ENCODE measurements at places on chromosomes 13 and 19.
A peak's percentile ranks its signal among the peaks of the same experiment; 100 is the strongest.

- no peak for DNase-seq
Observed at GRCh38 chr19:35895911-35896642, 4.3 kb downstream of the NFKBID start.

- DNase-seq: peak; percentile 37
Observed at GRCh38 chr13:32811297-32811800, 204.9 kb upstream of the KL start.

DNA sequence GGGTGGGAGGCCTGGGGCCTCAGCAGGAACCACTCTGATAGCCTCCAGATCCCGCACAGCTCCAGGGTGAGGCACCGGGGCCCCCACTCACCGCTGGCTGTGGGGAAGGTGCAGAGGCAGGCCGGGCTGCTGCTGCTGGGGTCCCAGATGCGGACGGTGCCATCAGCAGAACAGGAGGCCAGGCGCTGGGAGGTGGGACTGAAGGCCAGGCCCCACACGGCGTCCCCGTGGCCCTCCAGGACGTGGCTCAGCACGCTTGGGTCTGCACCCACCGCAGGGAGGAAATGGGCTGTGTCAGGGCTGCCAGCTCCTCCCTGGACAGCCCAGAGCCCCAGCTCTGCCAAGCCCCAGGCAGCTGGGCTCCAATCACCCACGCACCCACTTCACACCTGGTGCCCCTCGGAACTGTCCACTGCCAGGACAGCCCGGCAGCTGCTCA, 6.1 kb upstream of the PRKD2 start:
- DNase-seq: no peak

- DNase-seq: no peak
Observed at GRCh38 chr13:21777166-21777565, 106.3 kb downstream of the FGF9 start.

DNA sequence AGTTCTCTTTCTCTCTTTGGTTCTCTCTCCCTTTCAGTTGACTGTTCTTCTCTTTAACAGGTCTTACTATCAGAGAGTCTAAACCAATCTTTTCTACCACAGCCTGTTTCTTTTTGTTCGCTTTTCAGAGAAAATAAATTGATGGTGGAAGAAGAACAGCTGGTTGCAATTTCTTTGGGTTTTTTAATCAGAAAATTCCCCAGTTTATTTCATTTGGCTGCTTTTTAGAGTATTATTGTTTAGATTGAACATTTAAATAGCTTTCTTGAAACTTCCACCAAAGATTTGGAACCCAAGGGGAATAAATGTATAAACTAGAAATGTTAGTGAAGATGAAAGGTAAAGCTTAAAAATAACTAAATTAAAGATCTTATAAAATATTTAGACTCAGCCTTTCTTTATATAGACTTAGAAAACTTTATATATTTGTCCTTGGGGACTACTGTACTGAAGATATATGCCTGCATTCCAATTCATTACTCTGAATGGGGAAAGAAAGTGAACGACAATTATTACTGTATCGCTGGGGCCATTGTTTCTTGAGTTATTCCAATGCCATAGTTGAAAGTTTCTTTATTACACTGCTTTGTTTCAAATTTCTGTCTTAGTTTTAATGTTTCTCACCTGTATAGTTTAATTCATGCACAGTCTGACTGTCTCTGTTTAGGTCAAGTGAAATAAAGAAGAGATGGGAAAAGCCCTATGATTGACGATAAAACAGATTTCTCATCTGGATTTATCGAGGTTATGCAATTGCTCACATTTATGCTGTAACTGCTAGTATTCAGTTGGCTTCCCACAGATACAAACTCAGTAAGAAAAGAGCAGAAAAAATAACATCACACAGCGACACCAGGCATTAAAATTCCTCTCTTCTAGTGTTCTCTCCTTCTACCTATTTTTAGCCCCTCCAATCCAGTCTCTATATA, 169.4 kb upstream of the CSNK1A1L start:
- DNase-seq: no peak

- no peak for DNase-seq
Observed at GRCh38 chr19:45500918-45501729, 2.9 kb downstream of the PPM1N start.

DNA sequence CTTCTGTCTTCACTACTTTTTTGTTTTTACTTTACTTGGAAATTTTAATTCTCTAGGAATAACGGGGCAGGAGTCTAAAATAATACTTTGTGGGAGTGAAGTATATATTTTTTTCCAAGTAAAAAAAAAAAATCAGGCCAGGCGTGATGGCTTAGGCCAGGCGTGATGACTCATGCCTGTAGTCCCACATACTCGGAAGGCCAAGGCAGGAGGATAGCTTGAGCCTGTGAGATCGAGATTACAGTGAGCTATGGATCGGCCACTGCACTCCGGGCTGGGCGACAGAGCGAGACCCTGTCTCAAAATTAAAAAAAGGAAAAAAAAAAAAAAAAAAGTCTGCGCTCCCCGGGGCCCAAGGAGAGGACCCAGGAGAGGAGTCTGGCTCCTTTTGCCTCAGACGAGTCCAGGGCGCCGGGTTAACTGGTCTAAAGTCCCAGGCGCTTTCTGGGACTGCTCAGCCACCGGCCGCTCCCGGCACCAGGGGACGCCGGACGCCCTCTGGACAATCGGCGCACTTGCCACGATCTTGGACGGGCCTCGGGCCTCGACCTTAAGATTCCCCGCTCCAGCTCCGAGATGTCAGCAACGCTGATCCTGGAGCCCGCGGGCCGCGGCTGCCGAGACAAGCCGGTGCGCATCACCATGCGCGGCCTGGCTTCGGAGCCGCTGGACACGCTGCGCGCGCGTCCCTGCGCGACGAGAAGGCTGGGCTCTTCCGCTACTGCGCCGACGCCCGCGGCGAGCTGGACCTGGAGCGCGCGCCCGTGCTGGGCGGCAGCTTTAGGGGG, 2.7 kb upstream of the ZFP82 start:
- DNase-seq: no peak

GRCh38 chr19:2578901-2579677, 103.2 kb downstream of the GADD45B start:
- DNase-seq: peak; percentile 33

GRCh38 chr13:42538996-42539395, 35.0 kb upstream of the TNFSF11 start:
- DNase-seq: no peak

DNA sequence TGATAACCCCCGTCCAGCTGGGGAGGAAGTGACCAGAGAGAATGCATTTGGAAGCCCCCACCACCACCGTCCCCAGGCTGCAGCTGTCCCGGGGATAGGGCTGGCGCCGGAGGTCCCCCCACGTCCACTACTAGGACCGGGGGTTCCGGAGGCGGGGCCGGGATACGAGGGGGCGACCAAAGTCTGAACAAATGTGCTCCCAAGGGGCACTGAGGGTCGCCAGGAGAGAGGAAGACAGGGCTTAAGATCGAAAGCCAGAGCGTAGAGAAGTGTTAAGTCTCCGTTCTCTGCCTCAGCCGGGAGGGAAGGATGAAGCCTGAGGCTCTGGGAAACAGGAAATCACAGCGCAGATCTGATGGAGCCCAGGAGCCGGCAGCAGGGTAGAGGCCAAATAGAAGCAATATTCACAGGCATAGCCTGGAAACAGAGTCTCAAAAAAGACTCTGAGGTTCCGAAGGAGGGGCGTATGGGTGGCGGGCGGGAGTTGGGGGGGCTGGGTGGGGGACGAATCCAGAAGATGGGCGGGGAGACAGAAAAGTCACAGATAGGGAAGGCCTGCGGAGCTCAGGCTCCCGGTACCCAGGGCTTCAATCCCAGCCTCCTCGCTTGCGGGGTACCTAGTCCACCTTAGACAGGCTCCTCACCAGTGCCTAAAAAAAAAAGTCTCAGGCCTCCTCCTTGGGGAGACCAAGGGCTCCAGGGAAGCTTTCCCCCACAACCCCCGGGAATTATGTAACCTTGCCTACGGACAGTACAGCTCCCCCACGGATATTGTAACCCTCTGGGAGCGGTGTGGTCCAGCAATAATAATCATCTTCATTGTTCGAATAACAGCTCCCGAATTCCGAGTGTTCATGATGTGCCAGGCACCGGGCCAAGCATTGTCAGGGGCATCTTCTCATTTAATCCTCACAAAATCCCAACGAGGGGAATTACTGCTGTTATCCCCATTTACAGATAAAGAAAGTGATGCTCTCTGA, 1.1 kb upstream of the ERF start:
- DNase-seq: peak; percentile 12

GRCh38 chr13:26558074-26558805, 757 bp downstream of the WASF3 start:
- no peak for DNase-seq

GRCh38 chr13:56187331-56187730, 953.4 kb upstream of the PRR20A start:
- DNase-seq: no peak

DNA sequence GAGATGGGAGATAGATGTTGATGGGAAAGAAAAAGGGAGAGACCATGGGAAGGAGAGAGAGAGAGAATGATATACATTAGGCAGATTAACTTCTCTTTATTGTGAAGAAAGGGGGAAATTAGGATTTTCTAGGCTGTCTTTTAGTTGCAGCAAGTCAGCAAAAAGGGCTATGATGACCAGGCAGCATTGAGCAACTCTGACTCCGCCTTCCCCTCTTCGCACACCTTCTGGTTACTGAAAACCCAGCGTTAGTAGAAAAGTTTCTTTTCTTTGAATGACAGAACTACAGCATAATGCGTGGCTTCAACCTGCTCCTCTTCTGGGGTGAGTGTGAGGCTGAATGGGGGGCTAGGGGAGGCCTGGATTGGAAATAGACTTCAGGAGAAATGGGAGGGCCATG, at the start of gene ADGRE1:
ADGRE1 (plus strand) TSS at position 264 of the 400 bp plus-strand sequence; CDS start at position 294, 30 bp downstream.
- DNase-seq: no peak

GRCh38 chr13:76882431-76882830, 3.8 kb downstream of the KCTD12 start:
- DNase-seq: no peak

- no peak for DNase-seq
Observed at GRCh38 chr19:33463199-33463598, 58.4 kb downstream of the PEPD start.

- no peak for DNase-seq
Observed at GRCh38 chr13:29958476-29958875, 108.1 kb upstream of the UBL3 start.

DNA sequence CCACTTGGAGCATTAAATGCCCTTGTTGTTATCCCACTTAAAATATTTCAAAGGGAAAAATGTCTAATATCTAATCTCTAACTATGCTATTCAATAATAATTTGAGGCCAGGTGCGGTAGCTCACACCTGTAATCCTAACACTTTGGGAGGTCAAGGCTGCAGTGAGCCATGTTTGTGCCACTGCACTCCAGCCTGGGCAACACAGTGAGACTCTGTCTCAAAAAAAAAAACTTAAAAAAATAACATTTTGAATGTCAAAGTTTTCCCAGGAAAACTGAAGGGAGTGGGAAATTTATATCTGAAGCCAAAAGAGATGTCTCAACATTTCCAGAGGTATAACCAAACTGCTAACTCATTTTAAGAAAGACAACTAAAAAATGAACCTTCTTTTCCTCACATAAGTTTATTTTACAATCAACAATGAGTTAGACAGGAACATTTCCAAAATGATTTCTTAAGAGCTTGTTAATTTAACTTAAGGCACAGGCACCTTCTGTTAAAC, 47.9 kb downstream of the CAB39L start:
- DNase-seq: no peak

GRCh38 chr19:34244611-34245299, 9.6 kb upstream of the GARRE1 start:
- DNase-seq: no peak

DNA sequence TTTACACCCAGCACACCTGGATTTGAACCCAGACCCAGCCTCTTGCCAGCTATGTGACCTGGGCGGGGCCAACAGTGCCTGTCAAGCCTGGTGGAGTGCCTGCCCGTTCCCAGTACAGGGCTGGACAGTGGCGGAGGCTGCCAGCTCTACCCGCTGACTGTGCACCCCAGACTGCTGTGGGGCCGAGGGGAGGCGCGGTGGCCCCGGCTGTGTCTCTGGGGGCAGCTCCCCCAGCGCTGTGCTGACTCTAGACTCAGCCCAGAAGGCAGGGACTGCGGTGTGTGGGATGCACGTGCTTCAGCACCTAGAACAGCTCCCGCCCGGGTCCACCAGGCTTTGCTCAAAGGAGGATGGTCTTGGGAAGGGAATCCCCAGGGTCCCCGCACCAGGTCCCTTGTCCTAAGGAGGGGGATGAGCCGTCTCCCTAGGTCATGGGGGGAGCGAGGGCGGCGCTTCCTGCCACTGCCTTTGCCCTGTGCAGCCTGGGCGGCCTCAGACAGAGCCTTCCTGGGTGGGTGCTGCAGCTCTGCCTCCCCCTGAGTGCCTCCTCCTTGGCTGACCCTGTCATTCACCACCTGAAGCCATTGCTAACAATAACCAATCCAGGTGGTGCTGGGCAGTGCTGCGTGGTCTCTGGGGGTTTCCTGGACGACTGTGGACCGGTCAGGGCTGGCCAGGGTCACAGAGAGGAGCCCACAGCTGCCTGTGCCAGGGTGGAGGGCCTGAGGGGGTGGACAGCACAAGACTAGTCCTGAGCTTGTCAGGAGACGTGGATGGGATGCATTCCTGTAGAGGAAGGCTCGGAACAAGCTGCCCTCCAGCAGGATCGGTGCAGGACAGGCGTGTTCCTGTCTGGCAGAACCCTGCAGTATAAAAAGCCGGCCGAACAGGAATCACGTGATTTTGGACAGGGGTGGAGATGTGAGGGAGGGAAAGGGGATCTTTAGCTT, 18.6 kb downstream of the TMEM255B start:
- DNase-seq: no peak

DNA sequence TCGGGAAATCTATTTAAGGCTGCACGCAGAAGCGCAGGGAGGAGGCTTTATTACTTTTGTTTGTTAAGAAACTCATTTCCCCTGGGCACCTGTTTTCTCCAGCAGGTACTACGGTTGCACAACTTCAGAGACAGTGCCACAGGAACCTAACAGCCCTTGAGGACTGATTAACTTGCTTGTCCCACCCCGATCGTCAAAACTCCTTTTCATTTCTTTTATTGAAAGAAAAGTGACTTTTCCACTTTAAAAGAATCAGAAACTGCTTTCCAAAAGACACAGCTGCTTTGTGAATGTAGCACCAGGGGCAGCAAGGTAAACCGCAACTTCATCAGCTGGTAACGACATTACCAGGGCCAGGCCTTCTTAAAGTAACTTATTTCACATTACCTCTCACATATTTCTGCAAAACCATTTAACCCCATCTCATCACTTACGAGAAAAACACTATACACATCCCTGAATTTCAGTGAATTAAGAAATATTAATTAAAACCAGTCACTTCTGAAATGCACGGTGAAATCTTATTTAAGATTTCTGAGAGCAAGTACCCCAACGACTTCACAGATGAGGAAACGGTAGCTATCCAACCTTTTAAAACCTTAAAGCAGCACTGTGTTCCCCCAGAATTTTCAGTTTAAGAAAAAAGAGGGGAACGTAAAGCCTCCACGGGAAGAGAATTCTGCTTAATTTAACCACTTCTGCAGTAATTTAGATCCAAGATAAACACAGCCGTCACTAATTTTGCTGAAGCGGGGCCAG, 1.4 kb downstream of the ANKRD10 start:
- DNase-seq: peak; percentile 36

GRCh38 chr13:57638186-57638890, 6.8 kb downstream of the PCDH17 start:
- no peak for DNase-seq

- DNase-seq: peak; percentile 5
Observed at GRCh38 chr13:77492982-77493381, 42.5 kb upstream of the SCEL start.
